ENCODE measurements at places on chromosomes 5 and 9. TPM values are rescaled to one million over a fixed set of nuclear protein-coding genes. Genes with fewer than 3 reads are reported as not detected.

DNA sequence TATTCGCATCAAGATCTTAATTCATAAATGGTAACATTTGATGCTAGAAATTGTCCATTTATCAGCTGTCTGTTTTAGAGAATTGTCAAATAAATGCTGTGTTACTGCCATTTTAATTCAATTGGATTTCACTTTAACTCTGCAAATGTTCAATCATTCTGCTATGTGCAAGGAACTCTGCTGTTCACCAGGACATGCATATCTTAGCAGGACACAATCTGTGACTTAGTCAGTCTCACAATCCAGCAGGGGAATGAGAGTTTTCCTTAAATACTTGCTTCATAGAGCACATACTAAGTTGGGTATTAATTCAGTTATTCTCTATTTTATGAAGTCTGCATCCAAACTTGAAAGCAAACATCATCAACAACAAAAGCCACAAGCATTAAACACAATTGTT lies 488.7 kb upstream of the MEF2C start:
- no peak for DNase-seq
- H3K27ac ChIP-seq = no peak overlapping the region
- H3K27me3 ChIP-seq = no peaks in the 10 kb centered on the region
- H3K4me1 ChIP-seq = no peaks in the 10 kb centered on the region
- no peak overlapping the region for H3K4me3 ChIP-seq
- no peaks in the 10 kb centered on the region for H3K36me3 ChIP-seq

SPATA31E1 gene
- not detected for total RNA-seq

DNA sequence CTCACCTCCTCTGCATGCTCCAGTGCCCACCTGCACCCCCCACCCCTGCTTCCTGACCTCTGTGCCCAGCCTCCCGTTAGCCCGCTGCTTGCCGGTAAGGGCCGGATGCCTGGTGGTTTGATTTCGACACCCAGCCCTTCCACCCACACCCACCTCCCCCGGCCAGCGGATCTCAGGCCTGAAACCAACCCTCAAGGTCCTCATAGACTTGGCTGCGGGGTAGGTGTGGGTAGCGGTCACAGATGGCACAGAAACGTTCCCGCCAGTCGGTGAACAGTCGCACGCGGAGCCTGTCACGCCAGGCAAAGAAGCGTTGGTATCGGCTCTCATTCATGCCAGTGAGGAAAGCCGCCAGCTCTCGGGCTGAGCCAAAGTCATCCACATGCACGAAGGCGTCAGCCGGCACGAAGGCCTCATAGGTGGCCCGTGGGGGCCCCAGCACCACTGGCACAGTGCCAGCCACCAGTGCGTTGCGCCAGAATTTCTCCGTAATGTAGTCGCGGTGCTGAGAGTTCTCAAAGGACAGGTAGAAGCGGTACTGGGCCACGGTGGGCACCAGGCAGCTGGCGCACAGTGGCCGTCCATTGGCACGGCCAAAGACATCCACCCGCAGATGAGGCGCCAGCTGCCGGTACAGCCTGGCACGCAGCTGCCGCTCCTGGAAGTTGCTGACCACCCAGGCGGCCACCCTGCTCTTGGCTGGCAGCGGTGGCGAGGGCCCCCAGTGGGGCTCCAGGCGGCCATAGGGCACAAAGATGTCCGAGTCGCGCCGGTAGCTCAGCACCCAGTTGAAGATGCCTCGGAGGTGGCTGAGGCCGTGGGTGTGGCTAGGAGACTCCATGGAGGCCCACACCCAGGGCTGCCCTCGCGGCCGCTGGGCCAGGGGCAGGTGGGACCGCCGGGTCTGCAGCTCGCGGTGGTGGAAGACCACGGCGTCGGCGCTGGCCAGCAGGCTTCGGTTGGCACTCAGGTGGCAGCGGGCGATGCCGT lies 1.1 kb downstream of the FUT7 start:
- no peaks in the 10 kb centered on the region for H3K27me3 ChIP-seq
- no peak overlapping the region for H3K4me3 ChIP-seq
- DNase-seq = no peak
- no peaks in the 10 kb centered on the region for H3K36me3 ChIP-seq

LMAN2 gene
- total RNA-seq = 59.3 TPM

GRCh38 chr9:83106263-83106662 lies 43.3 kb upstream of the RASEF start:
- H3K27me3 ChIP-seq = no peaks in the 10 kb centered on the region
- DNase-seq = no peak
- no peak overlapping the region for H3K27ac ChIP-seq

DNA sequence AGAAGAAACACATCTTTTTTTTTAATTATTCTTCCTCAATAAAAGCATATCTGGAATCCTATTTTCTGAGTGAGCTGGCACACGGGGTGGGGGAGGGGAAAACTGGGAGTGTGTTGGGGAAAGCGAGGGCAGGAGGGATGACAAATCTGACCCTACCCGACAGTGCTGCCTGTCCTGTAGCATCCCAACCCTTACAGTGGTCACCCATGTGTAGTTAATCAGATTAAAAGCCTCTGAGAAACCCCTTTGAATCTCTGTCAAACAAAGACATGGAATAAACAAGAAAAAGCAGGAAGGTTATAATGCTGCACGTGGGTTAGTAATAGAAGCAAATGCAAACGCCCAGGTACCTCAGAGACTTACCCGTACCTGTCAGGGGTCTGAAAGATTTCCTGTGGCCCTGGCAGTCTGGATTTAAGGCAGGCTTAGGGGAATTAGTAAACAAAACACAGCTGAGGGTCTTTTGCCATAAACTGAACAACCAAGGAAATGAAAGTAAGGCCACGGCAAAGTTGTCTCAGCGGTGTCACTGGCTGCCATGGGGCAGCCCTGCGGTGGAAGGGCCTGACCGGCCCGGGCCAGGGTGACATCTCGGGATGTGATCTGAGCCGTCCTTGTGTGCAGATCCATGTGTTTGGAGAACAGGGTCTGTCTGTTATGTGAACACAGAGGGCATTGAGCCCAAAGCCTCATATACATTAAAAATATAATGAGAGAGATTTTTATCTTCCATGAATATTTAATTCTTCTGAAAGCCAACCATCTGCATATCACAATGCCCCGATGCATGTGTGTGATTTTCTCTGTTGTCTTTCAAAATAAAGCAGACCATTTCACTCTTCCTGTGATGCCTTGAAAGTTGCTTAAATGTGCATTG lies 308.2 kb downstream of the ZNF608 start:
- H3K36me3 ChIP-seq = no peaks in the 10 kb centered on the region
- no peak overlapping the region for H3K4me3 ChIP-seq
- H3K27me3 ChIP-seq = no peaks in the 10 kb centered on the region

DNA sequence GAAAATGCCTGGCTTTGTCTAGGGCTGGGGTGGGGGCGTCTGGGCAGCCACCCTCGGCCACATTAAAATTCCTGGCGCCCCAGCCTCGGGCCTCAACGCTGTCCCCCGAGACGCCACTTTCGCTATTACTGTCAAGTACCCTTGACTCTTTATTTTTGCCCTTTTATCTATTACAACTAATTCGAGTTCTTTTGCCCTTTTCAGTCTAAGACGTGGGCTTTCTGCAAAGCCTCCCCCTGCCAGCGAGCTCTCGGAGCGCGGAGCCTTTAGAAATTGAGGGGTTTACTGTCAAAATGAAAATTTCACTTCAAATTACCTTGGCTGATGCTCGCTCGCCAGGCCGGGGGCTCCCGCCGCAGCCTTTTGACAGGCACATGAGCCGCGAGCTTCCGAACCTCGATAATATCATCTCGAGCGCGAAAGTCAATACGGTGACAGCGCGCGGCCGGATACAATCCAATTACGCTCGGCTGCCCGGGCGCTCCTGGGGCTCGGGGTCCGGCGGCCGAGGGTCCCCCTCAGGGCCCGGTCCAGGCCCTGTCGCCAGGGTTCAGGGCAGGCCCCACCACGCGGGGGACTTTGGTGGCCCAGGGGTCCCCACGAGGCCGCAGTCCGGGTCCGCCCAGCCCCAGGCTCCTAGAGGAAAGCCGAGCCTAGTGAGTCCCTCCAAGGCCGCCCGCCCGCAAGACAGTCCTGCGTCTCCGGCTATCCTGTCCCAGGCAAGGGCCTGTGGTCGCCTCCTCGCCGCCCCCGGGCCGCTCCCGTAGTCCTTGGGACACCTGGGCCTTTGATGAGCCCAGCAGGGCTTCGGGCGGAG lies 6.7 kb downstream of the IRX4 start:
- H3K36me3 ChIP-seq = no peaks in the 10 kb centered on the region
- H3K4me3 ChIP-seq = no peak overlapping the region
- peaks cover 93% of the 10 kb centered on the region for H3K27me3 ChIP-seq
- H3K4me1 ChIP-seq = no peaks in the 10 kb centered on the region
- no peak for DNase-seq

DNA sequence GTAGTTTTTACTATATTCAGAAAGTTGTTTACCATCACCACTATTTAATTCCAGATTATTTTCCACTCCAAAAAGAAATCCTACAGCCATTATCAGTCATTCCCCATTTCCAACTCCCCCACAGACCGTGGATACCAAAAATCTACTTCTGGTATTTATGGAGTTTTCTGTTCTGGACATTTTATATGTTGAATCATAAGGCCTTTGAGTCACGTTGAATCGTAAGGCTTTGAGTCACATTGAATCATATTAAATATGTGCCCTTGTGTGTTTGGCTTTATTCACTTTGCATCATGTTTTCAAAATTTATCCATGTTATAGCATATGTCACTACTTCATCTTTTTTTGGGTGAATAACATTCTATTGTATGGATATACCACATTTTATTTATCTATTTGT lies 454.1 kb upstream of the NUDT12 start:
- no peak overlapping the region for H3K4me3 ChIP-seq
- no peaks in the 10 kb centered on the region for H3K27me3 ChIP-seq
- no peaks in the 10 kb centered on the region for H3K36me3 ChIP-seq
- no peak for DNase-seq
- H3K27ac ChIP-seq = no peak overlapping the region

GRCh38 chr5:3359642-3360041 lies 236.0 kb upstream of the IRX1 start:
- no peak for DNase-seq
- H3K4me3 ChIP-seq = no peak overlapping the region
- H3K36me3 ChIP-seq = no peaks in the 10 kb centered on the region
- H3K27me3 ChIP-seq = no peaks in the 10 kb centered on the region
- no peak overlapping the region for H3K27ac ChIP-seq
- H3K4me1 ChIP-seq = no peaks in the 10 kb centered on the region

SPATA6L gene
- 0.74 TPM for total RNA-seq

GRCh38 chr9:129579294-129579693 lies 41.6 kb downstream of the C9orf50 start:
- no peaks in the 10 kb centered on the region for H3K36me3 ChIP-seq
- H3K4me1 ChIP-seq = peaks cover 4% of the 10 kb centered on the region
- no peak for DNase-seq
- H3K27me3 ChIP-seq = no peaks in the 10 kb centered on the region
- H3K4me3 ChIP-seq = no peak overlapping the region
- H3K27ac ChIP-seq = no peak overlapping the region

INSL6 gene
- not detected for total RNA-seq

GRCh38 chr5:143914756-143915155 lies 102.8 kb downstream of the HMHB1 start:
- H3K27ac ChIP-seq = no peak overlapping the region
- no peak overlapping the region for H3K4me3 ChIP-seq
- DNase-seq = no peak
- no peaks in the 10 kb centered on the region for H3K36me3 ChIP-seq

DNA sequence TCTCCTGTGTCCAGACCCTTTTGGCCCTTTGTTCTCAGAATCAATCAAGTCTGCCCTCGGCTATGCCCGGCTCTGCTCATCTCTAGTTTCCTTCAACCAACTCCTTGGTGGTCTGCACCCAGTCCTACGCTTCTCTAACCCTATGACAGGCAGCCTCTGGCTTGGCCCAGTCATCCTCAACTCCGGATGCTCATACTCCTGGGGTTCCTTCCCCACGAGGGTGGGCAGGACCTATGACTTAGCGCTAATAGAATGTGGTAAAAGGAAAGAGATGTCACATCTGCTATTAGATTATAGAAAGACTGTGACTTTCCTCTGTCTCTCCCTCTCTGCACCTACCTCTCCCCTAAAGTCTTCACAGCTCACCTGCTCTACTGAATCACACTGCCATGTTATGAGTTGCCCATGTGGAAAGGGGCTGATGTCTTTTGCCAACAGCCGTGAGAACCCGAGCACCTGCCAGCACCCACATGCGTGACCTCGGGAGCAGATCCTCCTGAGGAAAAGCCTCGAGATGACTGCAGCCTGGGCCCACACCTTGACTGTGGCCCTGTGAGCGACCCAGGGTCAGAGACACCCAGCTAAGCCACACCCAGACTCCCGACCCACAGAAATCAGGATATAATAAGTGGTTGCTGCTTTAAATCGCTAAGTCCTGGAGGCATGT lies 334.9 kb downstream of the GADD45G start:
- H3K27me3 ChIP-seq = no peaks in the 10 kb centered on the region
- H3K4me3 ChIP-seq = no peak overlapping the region
- no peak overlapping the region for H3K27ac ChIP-seq
- no peaks in the 10 kb centered on the region for H3K36me3 ChIP-seq

CCDC152 gene
- 0.67 TPM for total RNA-seq

DNA sequence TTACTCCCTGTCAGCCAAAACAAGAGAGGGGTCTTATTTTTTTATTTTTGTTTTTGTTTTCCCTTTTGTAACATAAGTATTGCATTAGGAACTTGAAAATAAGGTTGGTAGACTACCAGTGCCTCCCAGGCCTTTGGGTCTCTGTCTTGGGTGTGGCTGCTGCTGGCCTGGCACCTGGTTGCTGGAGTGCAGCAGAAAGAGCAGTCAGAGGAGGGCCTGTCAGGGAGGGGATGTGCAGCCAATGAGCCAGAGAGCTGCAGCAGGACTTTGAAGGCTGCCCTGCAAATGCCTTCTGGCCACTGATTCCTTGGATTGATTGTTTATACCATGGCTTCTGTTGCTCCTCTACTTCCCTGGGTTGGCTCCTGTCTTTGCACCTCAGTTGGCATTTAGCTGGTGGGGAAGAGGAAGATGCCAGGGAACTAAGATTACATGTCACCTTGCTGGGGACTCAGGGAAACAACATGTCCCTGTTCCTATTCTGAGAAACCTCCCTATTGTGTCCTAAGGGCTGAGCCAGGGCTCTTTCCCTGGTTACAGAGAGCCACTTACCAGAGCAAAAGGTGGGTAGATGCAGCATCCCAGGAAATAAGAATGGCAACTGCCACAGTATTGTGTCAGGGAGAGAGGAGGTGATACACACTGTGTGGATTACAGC lies 66.6 kb downstream of the ANGPTL2 start:
- H3K27me3 ChIP-seq = no peaks in the 10 kb centered on the region
- no peaks in the 10 kb centered on the region for H3K36me3 ChIP-seq
- H3K4me3 ChIP-seq = no peak overlapping the region
- peak overlapping the region; percentile 18 for H3K27ac ChIP-seq
- DNase-seq = no peak
- peaks cover 88% of the 10 kb centered on the region for H3K4me1 ChIP-seq

LCN9 gene
- not detected for total RNA-seq
